ENCODE measurements at places on chromosomes 7 and 10.

- no peak for DNase-seq
These were observed 27.0 kb upstream of the TOMM7 start for GRCh38 chr7:22849662-22850061.

GRCh38 chr10:74738985-74739567, 87.3 kb upstream of the KAT6B start:
- no peak for DNase-seq

GRCh38 chr7:24908166-24908565, 71.8 kb downstream of the OSBPL3 start:
- DNase-seq: no peak

DNA sequence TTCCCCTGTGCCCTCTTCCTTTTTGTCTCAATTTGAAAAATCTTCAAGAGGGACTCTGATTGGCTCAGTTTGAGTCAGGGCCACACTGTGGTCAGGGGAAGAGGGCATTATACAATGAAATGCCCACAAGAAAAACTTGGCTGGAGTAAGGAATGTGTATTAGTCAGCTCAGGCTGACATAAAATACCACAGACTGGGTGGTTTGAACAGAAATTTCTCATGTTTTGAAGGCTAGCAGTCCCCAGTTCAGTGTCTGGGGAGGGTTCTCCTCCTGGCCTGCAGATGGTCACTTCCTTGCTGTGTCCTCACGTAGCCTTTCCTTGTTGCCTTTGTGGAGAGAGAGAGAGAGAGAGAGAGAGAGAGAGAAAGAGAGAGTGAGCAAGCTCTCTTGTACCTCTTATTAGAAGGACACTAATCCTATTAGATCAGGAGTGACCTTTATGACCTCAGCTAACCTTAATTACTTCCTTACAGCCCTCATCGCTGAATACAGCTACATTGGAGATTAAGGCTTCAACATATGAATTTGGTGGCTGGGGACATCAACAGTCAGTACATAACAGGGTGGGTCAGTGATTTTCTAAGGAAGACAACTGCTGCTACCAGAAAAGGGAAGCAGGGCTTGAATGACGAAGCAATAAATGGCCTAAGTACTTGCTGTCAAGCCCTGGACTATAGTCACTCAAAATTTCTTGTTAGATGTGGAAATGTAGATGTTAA, 25.8 kb upstream of the FAM13C start:
- no peak for DNase-seq

DNA sequence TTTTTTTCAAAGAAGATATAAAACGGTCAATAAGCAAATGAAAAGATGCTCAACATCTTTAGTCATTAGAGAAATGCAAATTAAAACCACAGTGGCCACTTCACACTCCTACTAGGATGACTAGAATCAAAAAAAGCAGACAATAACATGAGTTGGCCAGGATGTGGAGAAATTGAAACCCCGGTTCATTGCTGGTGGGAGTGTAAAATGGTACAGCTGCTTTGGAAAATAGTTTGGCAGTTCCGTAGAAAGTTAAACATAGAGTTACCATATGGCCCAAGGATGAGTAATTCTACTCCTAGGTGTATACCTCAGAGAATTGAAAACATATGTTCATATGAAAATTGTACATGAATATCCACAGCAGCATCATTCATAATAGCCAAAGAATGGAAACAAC, 573.3 kb downstream of the GALNT17 start:
- no peak for DNase-seq

DNA sequence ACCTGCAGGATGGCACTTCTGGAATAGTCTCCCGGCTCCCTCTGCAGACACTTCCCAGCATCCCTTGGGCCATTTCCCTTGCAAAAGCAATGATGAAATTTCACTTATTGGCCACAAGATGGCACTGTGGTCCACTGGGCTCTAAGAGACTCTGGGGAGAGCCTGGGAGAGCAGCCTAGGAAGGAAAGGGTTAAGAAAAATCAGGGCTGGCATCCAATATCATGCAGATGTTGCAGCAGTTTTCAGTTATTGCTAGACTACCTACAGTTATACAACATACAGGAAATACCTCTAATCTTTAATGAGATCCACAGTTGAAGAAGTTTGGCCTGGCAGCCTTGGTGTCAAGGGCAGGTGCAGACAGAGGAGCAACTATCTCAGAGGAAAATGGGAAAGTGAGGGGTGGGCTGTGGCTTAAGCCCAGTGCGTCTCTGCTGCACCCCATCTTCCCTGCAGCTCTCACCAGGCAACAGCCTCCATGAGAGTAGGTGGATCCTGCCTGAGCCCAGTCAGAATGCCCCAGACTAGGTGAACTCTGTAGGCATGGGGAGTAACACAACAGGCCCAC, 100.2 kb upstream of the PRSS58 start:
- no peak for DNase-seq

DNA sequence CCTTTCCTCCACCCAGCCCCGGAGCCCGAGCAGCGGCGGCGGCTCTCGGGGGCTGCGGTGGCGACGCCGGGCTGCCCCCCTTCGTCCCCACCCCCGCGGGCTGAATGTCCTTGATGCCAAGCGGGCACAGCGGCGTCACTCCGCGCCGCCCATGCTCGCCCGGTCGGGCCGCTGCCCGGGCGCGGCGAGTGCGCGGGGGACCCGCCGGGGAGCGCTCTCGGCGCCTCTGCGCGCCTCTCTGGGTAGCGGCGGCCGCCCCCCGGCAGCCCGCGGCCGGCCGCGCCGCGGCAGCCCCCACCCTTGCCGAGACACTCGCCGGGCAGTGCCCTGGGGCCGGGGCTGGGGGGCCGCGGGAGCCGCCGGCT, 433 bp upstream of the PLXNA4 start:
- DNase-seq: no peak
